ENCODE measurements at places on chromosomes 12 and 14.

- no peak for DNase-seq
Measured at GRCh38 chr12:129675947-129676346, 227.9 kb downstream of the TMEM132D start.

DNA sequence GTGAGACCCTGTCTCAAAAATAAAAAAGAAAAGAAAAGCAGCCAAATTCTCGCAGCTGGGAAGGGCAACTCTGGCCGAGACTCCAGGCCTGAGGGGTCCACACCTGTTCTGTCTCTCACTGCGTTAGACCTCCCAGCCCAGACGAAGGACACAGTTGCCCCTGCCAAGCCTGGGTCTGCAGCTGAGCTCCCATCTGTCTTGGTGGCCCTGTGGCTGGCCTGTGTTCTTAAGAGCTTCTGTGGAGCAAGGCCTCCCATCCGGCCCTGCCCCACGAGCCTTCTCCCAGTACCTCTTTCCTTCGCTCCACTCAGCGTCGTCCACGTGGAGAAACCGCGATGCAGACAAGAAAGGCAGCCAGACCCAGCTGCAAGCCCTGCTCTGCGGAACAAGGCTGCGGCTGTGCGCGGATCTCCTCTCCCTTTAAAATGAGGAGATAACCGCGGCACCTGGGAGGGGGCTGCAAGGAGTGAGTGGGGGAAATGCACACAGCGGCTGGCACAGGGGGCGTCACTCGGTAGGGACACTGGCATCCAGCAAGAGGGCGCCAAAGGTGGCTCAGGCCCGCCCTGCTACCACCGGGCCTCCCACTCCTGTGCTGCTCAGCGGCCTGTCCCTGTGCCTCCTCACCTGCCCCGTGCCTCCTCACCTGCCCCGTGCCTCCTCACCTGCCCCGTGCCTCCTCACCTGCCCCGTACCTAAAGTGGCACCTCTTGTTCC lies 42.4 kb downstream of the LRRC74A start:
- DNase-seq: no peak

DNA sequence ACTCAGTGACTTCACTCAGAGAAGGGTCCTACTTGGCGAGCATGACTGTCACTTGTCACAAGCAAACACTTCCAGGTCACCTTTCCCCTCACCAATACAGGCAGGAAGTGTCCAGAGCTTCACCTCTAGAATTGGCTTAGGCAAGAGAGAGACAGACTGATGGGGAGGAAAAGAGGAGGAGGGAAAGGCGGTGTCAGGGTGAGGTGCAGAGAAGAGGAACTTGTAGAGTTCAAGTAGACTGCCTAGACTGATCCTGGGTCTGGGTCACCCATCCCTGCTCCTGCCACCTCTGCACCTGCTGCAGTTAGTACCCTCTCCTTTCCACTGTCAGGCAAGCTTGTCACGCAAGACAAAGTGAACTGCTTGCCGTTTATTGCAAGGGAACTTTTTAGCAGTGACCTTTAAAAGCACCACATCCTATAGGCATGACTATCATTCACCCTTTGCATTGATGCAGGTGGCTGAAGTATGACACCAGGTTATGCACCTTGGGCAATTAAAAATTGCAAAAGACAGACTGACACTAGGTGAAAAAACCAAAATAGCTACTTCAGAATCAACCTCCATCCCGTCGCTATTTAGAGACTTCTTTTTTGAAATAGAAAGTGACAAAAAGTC lies 292.4 kb downstream of the SYT1 start:
- DNase-seq: no peak

DNA sequence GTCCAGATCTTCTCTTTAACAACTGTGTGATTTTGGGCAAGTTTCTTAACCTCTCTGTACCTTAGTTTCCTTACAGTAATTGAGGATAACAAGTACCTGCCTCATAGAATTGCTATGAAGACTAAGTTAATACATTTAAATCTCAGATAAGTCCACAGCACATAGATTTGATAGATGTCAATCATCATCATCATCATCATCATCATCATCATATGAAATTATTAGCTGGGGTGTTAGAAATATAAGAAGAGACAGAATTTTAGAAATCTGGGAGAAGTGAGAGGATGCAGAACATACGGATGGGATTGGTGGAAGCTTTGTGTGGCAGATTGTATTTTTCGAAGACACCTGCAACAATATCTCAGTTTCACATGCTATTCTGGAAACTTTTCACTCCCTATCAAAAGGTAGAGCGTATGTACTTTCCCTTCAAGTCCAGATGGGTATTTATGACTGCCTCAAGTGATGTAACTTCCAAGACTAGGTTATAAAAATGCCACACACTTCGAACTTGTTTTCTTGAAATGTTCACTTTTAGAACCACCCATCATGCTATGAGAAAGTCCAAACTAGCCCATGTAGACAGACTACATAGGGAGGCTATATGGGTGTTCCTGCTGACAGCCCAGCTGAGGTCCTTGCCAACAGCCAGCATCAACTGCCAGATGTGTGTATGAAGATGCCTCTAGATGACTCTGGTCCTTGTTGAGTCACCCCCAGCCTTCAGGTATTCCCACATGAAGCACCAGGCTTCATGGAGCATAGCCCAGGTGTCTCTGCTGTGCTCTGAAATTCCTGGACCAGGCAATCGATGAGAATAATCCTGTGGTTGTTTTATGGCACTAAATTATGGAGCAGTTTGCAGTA lies 20.7 kb upstream of the SDR39U1 start:
- no peak for DNase-seq

All from activated gamma-delta T cell treated with Interleukin-2 at 50 U/mL for 16 hours (primary cell).